H1 (cell line): ENCODE measurements at places on chromosomes 16 and 17. TPM values are rescaled to one million over a fixed set of nuclear protein-coding genes. Genes with fewer than 3 reads are reported as not detected.

Gene SLC9A5
- total RNA-seq: 7.9 and 8.5 TPM in 2 replicates

Gene SLC5A11
- 0.26 and 0.36 TPM in 2 replicates for total RNA-seq

Gene TSC2
- 91.1 and 96.6 TPM in 2 replicates for total RNA-seq

Gene TRPV2
- total RNA-seq: 1.6 and 2.1 TPM in 2 replicates

Gene TPSD1
- not detected in 2 replicates for total RNA-seq

Gene UBN1
- 37.0 and 37.6 TPM in 2 replicates for total RNA-seq

Gene LRRC37A3
- total RNA-seq: 9.4 and 10.2 TPM in 2 replicates

Gene DOC2A
- total RNA-seq: 10.3 and 13.9 TPM in 2 replicates

DNA sequence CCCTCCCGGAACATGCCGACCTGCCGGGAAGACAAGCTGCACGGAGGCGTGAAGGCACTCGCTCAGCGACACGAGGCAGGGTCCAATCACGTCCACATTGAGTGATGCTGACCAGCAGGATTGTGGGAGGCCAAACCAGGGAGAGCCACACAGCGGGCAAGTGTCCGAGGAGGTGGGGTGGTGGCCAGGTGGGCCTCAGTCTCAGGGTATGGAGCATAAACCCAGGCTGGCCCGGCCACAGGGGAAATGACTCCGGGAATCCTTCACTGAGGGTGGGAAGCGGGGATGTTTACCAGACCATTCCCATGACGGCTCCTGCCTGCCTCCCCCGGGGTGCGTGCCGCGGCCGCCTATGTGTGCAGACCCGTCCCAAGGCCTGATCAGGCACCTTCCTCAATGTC is 62.5 kb downstream of the RPH3AL start:
- H3K36me3 ChIP-seq: no peaks in the 10 kb centered on the region
- H3K4me1 ChIP-seq: no peaks in the 10 kb centered on the region
- no peak overlapping the region for H3K27ac ChIP-seq
- DNase-seq: peak; percentile 39

- H3K36me3 ChIP-seq: no peaks in the 10 kb centered on the region
- no peak for DNase-seq
- peaks cover 6% of the 10 kb centered on the region; the same call in 1 of the 2 replicates for H3K27me3 ChIP-seq
- H3K4me3 ChIP-seq: no peak overlapping the region
- H3K4me1 ChIP-seq: peaks cover 5% of the 10 kb centered on the region; the same call in 1 of the 2 replicates
These were observed 38.2 kb upstream of the PVALEF start for GRCh38 chr17:81127133-81127455.

GRCh38 chr16:75486014-75486675 is 9.1 kb downstream of the CHST6 start:
- no peaks in the 10 kb centered on the region for H3K4me1 ChIP-seq
- H3K27ac ChIP-seq: no peak overlapping the region
- H3K27me3 ChIP-seq: no peaks in the 10 kb centered on the region
- no peaks in the 10 kb centered on the region; the same call in 1 of the 2 replicates for H3K36me3 ChIP-seq

DNA sequence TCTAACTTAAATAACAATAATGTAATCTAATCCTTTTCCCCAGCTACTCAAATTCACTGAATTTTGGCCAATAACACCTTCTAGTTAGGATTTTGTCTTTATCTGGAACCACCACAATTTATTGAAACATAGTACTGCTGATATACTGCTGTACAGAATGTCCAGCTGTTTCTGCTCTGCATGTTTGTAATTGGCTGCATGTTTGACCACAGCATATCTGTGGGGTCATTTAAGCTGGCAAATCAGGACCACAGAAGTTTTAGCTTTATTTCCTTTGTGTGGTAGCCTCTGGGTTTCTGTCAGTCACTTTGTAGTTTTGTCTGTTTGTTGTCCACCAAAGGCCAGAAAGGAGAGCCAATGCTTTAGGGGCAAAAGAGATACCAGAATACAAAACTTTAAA is 22.2 kb upstream of the RAB11FIP4 start:
- H3K27me3 ChIP-seq: no peaks in the 10 kb centered on the region
- no peak overlapping the region for H3K27ac ChIP-seq
- DNase-seq: no peak
- H3K4me1 ChIP-seq: no peaks in the 10 kb centered on the region
- H3K36me3 ChIP-seq: no peaks in the 10 kb centered on the region
- H3K4me3 ChIP-seq: no peak overlapping the region

DNA sequence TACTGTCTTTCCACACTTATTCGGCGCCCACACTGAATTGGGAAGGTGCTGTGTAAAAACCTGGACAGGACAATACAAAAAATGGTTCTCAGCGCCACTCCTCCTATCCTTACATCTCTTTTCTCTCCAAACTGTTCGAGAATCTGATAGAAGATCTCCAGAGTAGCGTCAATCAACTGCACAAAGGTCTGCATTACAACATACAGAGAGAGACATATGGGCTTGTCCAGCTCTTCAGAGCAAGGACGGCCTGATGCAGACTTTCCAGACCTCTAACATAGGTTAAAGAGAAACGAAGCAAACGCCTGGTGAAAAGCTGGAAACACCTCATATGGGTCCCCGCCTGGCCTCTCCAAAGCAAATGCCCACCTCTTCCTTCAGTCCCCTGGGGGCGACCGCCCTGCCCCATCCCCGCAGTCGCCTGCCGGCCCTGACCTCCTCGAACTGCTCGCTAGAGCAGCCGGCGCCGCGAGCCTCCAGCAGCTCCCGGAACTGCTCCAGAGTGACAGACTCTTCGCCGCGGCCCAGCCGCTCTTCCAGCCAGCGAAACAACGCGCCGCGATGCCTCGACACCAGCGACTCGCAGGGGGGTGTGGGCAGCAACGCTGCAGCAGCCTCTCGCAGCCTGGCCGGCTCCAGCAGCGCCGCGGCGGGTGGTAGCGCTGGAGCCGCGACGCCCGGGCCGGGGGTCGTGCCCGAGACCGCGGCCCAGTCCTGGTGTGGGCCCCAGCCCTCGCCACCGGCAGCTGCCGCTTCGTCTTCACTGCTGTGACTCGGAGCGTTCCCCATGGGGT is 526 bp downstream of the ZZEF1 start:
- H3K4me1 ChIP-seq: no peaks in the 10 kb centered on the region
- no peak for DNase-seq
- peak overlapping the region; percentile 50 for H3K4me3 ChIP-seq
- no peaks in the 10 kb centered on the region for H3K36me3 ChIP-seq

GRCh38 chr17:39676198-39676819 is 8.1 kb downstream of the PNMT start:
- DNase-seq: no peak
- no peak overlapping the region for H3K27ac ChIP-seq

- no peak overlapping the region for H3K27ac ChIP-seq
- no peaks in the 10 kb centered on the region for H3K4me1 ChIP-seq
- H3K36me3 ChIP-seq: peaks cover 20% of the 10 kb centered on the region
- H3K27me3 ChIP-seq: no peaks in the 10 kb centered on the region
- H3K4me3 ChIP-seq: no peak overlapping the region
- no peak for DNase-seq
These were observed 8.7 kb downstream of the EIF1 start for GRCh38 chr17:41697122-41697962.

GRCh38 chr16:69600202-69600601 is 34.4 kb downstream of the NFAT5 start:
- H3K4me1 ChIP-seq: no peaks in the 10 kb centered on the region
- H3K4me3 ChIP-seq: no peak overlapping the region
- no peaks in the 10 kb centered on the region for H3K27me3 ChIP-seq

GRCh38 chr16:64705443-64705842 is 416.4 kb downstream of the CDH11 start:
- no peaks in the 10 kb centered on the region for H3K27me3 ChIP-seq
- no peak for DNase-seq
- no peak overlapping the region for H3K27ac ChIP-seq

DNA sequence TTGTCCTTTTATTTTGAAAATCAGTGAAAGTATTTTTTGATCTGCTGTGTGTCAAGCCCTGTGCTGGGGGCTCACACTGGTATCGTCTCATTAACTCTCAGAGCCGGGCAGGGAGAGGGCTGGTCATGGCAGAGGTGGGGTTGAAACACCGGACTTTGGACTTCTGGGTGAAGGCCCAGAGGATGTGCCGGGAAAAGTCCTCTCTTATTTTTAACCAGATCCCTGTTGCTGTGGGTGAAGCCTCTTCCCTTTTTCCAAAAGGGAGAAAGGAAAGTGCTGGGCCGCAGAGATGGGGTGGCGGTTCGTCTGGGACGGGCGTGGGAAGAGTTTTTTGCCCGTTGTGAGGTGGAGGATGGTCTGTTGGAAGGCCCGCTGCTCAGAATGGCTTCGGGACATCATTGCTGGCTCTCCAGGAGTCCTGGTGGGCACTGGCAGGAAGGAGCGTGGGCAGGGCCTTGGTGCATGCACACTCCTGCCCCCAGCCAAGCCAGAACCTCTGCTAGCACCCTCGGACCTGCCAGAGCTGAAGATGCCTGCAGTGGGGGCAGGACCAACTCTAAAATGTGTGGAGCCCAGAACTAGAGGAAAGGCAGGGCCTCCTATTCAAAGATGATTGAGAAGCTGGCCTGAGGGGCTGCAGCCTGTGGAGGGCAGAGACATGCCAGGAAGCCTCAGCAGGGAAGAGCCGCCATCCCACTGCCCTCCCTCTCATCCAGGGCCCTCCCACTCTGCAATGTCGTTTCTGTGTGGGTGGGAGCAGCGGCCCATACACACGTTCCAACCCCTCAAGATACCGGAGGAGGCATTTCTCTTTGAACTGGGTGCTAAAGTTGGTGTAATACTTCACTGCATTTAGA is 213.2 kb downstream of the CCDC182 start:
- H3K27ac ChIP-seq: no peak overlapping the region
- no peak overlapping the region for H3K4me3 ChIP-seq
- H3K27me3 ChIP-seq: no peaks in the 10 kb centered on the region
- no peaks in the 10 kb centered on the region for H3K36me3 ChIP-seq
- no peak for DNase-seq

DNA sequence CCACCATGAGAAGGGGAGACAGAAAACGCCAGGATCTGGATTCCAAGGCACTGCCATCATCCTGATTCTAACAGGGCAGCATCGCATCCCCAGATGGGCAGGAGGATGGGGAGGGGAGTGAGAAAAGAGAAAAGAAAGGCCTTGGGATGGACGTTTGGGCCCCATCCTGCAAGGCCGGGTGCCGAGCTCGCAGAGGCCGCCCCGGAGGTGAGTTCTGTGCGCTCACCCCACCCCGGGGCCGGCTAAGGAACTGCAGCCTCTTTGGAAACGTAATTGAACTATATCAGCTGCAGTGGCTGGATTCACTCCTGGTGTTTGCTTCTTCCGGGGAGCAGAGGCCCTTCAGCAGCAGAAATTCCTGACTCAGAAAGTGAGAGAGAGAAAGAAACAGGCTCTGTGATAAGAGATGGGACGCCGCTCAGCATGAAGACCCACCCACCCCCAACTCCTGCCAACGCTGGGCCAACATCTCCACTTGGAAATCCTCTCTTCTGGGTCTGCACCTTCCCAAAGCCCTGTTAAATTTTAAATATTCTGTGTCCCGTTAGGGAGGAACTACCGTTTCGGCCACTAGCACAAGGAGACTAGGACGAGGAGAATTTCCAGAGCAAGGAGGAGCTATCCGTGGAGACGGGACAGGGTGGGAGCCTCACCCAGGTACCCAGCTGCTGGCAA is 8.5 kb upstream of the SSTR2 start:
- H3K4me1 ChIP-seq: peaks cover 7% of the 10 kb centered on the region
- H3K27me3 ChIP-seq: no peaks in the 10 kb centered on the region
- H3K27ac ChIP-seq: no peak overlapping the region
- H3K4me3 ChIP-seq: no peak overlapping the region
- peak; percentile 89 for DNase-seq

DNA sequence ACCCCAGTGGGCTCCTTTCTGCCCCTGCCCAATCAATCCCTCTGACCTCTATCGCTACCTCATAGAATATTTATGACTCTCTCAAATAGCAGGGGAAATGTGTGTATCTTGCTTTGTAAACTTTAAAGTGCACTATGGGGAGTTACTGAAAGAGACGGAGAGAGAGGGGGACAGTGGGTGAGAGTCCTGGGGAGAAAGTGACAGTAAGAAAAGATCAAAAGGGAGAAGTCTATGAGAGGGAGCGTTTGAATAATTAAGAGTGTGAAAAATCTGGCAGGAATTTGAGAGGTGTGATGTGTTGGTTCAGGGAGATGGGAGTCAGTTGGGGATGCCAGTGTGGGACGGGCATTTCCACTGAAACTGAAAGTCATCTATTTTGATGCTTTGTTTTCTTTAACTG is 32.6 kb downstream of the USP43 start:
- H3K27ac ChIP-seq: no peak overlapping the region
- no peak overlapping the region for H3K4me3 ChIP-seq
- peaks cover 10% of the 10 kb centered on the region for H3K36me3 ChIP-seq
- H3K4me1 ChIP-seq: no peaks in the 10 kb centered on the region
- DNase-seq: no peak

- H3K4me1 ChIP-seq: no peaks in the 10 kb centered on the region
- no peak overlapping the region for H3K4me3 ChIP-seq
- no peak overlapping the region for H3K27ac ChIP-seq
- H3K27me3 ChIP-seq: no peaks in the 10 kb centered on the region
These were observed 262.7 kb upstream of the KCNJ16 start for GRCh38 chr17:69812240-69812837.

DNA sequence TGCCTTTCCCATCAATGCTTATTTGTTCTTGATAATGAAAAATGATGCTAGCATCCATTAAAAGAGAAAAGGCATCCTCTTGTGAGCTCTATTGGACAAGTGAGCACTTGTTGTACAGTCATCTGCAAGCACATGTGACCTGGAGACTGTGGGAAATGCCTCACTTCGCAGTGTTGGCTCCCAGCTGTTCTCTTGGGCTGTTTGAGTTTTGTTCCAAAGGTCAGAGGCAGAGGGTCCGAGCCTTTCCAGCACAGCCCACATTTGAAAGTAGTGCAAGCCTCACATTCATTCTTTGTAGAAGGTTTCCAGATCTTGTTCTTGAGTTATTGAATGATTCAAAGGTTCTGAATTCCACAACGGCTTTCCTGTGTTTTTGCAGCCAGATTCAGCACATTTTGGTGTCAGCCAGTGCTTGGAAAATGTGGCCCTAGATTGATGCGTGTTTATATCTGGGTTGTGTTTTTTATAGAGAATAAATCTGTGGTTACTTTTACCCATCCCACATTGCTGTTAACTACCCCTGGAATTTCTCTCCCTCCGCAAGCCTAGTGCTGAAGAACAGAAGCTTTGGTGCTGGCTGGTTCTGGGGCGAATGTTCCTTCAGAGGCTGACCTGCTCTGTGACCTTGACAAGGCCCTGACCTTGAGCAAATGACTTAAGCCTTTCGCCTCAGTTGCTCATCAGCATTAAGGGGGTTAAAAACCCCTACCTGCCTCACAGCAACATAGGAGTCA is 49.8 kb downstream of the CDH1 start:
- H3K27ac ChIP-seq: no peak overlapping the region
- peaks cover 5% of the 10 kb centered on the region for H3K4me1 ChIP-seq
- no peak overlapping the region for H3K4me3 ChIP-seq
- H3K36me3 ChIP-seq: peaks cover 5% of the 10 kb centered on the region; the same call in 1 of the 2 replicates
- no peaks in the 10 kb centered on the region for H3K27me3 ChIP-seq

GRCh38 chr17:10558049-10558448 is 8.6 kb upstream of the MYH2 start:
- no peak for DNase-seq
- H3K4me3 ChIP-seq: no peak overlapping the region
- H3K4me1 ChIP-seq: no peaks in the 10 kb centered on the region
- no peaks in the 10 kb centered on the region for H3K36me3 ChIP-seq
- H3K27me3 ChIP-seq: no peaks in the 10 kb centered on the region

- H3K27ac ChIP-seq: no peak overlapping the region
- DNase-seq: no peak
- no peaks in the 10 kb centered on the region for H3K27me3 ChIP-seq
- H3K4me1 ChIP-seq: no peaks in the 10 kb centered on the region
- no peak overlapping the region for H3K4me3 ChIP-seq
These were observed 22.9 kb upstream of the RPL13 start for GRCh38 chr16:89537549-89537925.

- DNase-seq: no peak
- no peaks in the 10 kb centered on the region for H3K27me3 ChIP-seq
- no peak overlapping the region for H3K4me3 ChIP-seq
- H3K27ac ChIP-seq: no peak overlapping the region
- H3K4me1 ChIP-seq: peaks cover 4% of the 10 kb centered on the region
- no peaks in the 10 kb centered on the region for H3K36me3 ChIP-seq
These were observed 4.8 kb downstream of the RNF222 start for GRCh38 chr17:8392674-8393469.
